ENCODE measurements at places on chromosomes 12 and 14.
A peak's percentile ranks its signal among the peaks of the same experiment; 100 is the strongest.

DNA sequence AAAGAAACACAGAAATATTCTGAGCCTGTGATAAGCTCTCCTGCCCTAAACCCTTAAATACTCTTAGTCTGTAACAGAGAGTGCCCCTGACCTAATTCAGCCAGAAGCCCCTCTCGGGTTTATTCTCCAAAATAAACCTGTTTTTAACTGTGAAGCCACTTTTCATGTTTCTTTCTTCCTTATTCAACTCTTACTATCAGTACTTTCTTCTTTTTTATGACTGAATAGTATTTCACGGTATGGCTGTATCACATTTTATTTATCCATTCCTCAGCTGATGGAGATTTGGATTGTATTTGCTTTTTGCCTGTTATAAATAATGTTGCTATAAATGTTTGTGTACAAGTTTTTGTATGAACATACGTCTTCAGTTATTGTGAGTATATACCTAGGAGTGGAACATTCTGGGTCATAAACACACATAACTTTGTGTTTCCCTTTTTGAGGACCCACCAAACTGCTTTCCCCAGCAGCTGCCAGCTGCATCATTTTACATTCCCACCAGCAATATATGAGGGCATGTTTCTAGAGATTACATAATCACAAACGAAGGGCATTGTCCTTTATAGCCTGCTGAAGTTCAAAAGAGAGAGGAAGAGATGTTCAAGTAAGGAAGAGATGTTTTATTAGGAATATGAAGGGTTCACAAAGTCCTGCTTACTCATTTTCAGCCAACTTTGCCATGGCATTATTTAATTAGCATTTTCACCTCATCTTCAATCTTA lies 199.4 kb upstream of the NUDT4 start:
- DNase-seq, result no peak

- DNase-seq, result no peak
Measured at GRCh38 chr12:57235728-57236131, 6.2 kb downstream of the SHMT2 start.

DNA sequence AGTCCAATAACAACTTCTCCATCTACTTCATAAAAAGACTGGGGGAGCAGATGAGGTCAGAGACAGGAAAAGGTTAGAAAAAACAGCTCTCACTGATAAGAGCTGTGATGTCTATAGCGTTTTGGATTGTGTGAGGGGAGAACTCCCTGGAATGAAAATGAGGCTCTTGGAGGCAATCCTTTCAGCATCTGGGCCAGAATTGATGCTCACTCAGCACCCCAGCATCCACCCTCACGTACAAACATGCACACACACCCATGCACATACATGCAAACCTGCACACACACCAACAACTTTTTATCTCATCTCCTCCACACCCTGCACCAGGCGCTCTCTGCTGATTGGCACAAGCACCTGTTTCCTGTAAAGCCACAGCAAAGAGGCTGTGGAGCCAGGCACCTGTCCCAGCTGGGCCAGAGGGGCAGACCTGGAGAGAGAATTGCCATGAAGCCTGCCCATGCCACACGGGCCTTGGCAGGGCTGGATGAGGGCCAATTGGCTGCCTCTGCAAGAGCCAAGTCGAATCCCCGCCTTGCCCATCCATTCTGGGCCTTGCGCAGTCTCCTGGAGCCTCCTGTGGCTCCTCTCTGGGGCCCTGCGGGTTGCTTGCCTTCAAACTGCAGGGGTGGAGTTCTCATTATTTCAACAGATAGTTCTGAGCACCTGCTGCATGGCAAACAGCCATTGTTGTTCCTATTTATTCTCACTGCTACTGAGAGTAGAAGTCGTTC lies 53.1 kb downstream of the SYNE3 start:
- no peak for DNase-seq

GRCh38 chr14:104926619-104927431 lies 2.1 kb downstream of the PLD4 start:
- DNase-seq, result no peak

DNA sequence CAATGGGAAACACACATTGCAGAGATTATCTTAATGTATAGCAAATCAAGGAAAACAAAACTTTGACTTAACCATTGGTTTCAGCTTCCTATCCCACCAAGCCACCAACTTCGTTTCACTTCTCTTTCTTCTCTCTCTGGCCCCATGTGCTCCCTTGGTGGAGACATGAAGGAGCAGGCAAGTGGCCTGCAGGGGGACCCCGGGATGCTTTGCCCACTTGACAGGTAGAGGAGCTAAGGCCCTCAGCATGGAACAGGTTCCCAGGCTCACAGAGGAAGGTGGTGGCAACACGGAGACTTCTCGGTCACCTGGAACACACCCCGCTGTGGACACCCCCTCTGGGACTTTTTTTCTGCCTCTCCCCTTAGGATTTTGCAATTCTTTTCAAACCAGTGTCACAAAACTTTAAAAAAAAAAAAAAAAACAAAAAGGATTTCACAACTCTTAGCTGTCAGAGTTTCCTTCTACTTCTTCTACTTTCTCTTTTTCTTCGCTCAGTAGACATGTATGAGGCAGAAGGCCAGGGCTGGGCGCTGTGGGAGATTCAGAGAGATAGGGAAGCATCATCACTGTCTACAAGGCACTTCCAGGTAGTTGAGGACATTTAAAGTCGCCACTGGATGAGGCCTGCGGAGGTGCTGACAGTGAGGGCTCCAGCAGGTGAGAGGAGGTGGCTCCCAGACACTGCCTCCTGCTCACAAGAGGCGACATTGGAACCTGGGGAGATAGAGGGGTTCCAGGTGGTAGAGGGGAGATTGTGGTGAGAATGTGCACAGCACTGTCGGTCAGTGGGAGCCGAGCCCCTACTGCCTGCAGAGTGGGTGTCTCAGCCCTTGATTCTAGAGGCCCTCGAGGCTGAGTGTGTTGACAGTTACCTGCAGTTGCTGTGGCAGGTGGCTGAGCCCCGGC lies 119.6 kb downstream of the GCH1 start:
- no peak for DNase-seq

DNA sequence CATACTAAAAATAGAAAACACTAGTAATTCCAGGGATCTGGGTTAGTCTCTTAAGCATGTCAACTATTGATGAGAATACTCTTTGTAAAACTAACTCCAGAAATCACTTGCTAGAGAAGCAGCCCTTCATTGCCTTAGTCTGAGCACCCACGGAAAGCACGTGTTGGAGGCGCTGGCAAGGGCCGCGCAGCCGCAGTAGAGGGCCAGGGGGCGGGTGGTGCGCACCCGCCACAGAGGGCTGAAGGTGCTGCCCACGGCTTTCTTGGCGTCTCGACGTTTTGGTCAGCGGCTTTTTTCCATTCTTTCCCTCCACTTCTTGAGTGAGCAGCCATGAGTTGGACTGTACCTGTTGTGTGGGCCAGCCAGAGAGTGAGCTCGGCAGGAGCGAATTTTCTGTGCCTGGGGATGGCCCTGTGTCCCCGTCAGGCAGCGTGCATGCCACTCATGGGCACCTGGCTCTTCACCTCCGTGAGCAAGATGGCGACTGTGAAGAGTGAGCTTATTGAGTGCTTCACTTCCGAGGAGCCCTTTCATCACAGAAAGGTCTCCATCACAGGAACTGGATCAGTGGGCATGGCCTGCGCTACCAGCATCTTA lies 68.4 kb upstream of the PPM1H start:
- DNase-seq, result no peak

- no peak for DNase-seq
Measured at GRCh38 chr12:611721-612120, 51.5 kb downstream of the NINJ2 start.

DNA sequence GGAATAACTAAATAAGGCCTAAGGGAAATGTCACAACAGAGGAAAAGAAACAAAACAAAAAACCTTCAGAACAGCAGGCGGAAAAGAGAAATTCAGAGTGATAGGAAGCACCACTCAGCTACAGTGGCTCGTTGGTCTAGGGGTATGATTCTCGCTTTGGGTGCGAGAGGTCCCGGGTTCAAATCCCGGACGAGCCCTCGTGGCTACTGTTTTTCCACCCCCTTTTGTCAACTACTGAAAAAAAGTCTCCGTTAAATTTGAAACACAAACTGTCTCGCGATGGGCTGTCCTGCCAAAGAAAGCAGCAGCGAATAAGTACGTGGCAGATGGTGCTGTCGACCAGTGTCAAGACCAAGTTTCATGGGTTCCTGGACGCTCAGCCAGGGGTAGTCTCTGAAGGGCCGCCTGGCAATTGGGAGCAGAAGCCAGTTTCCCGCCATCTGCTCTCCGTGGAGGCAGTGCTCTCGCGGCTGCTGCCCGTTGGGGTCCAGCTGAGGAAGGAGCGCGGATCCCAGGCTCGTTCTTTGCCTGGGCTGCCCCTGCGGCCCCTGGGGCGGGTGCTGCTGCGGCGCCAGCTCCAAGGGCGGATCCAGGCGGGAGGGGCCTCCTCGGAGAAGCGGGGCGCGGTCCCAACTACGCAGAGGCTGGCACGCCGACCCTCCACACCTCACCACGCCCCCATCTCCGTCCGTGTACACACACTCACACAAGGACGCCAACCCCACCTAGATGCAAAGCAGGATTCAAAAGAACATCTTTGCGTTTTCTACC lies at the start of gene RNASE4:
Gene RNASE4 (plus strand): TSS at position 670 of the 771 bp plus-strand sequence. CDS start 14,812 bp downstream, outside the sequence.
- peak; percentile 91 for DNase-seq

- DNase-seq, result peak; percentile 38
Measured at GRCh38 chr14:68688872-68689371, 103.9 kb downstream of the ZFP36L1 start.

DNA sequence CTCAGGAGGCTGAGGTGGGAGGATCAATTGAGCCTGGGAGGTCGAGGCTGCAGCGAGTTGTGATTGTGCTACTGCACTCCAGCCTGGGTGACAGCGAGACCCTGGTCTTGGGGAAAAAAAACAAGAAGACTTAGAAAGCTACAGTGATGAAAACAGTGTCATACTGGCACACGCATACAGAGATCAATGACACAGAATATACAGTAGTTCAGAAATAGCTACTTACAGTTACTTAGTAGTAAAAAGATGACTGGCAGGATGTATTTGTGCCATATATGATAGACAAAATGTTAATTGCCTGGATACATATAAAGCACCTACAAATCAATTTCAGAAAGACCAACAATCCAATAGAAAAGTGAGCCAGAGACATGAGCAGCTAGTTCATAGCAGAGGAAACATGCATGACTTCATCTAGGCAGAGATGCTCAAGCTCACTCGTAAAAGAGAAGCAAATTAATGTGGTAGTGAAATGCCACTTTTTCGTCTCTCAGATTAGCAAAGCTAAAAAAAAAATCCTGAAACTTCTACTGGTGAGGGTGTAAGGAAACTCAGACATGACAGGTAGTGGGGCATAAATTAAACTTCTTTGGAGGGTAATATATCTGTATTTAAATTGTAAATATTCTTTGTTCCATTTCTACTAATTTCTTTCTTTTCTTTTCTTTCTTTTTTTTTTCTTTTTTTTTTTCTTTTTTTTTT lies 2.5 kb upstream of the ALDH2 start:
- no peak for DNase-seq

- no peak for DNase-seq
Measured at GRCh38 chr12:83710851-83711250, 1024.1 kb downstream of the TMTC2 start.

GRCh38 chr12:52836042-52836466 lies 1.9 kb upstream of the KRT79 start:
- no peak for DNase-seq

GRCh38 chr12:81274637-81275529 lies 197.0 kb downstream of the ACSS3 start:
- DNase-seq, result no peak

- no peak for DNase-seq
Measured at GRCh38 chr12:19375888-19376287, 63.4 kb upstream of the AEBP2 start.

GRCh38 chr14:55446127-55446736 lies 5.8 kb upstream of the TBPL2 start:
- DNase-seq, result no peak

GRCh38 chr12:182381-182892 lies 31.5 kb downstream of the SLC6A12 start:
- no peak for DNase-seq

Measured in tibial artery (tissue), 4 donors.